ENCODE measurements at places on chromosomes 13 and 19.

GRCh38 chr19:5170329-5170745, 170.3 kb downstream of the PTPRS start:
- no peak for DNase-seq

DNA sequence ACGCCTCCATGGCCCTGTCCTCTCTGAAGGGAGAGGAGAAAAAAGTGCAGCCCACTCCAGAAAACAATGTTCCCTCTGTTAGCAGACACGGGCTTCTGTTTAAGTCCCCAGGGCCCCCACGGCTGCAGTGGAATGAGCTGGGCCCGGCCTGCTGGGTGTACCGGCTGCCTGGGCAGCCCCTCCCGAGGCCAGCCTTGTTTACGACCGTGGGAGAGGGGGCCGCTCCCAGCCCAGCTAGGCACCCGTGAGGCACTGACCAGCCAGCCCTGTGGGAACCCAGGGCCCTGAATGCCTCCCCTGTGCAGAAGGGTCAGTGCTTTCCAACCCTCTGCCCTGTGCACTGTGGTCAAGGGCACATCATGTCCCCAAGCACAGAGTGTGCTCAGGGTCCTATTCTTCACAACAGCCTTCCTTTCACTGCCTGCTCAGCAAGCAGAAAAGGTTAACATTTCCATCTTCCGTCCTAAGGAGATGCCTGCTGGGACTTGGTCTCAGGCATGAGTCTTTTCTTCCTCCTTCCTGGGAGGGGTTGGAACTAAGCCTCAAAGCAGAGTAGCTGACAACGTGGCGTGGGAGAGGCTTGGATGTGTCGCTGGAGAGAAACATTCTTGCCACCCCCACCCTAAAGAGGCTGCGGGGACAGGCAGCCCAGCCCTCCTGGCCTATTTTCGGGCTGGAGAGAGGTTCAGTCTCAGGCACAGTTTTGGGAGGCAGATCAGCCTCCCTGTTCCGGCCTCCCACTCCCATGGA, 90.1 kb downstream of the RGCC start:
- no peak for DNase-seq

DNA sequence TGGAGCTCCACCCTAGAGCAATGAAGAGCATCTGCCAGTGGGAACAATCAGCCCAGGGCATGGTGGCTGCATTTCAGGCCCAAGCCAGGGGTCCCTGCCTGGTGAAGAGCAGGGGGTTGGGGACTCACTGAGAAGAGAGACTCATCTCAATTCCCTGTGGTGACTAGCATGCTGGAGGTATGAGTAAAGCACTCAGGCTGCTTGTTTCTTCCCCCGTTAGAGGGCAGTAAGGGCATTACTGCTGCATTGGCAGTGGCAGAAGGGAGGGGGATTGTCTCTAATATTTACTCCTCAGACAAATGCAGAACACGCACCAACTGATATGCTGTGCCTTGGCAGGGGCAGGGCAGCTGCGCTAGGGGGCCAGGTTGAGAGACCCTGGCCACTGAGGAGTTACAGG, 329.1 kb downstream of the SLITRK5 start:
- no peak for DNase-seq

GRCh38 chr13:60689076-60689475, 292.1 kb downstream of the TDRD3 start:
- DNase-seq = no peak

DNA sequence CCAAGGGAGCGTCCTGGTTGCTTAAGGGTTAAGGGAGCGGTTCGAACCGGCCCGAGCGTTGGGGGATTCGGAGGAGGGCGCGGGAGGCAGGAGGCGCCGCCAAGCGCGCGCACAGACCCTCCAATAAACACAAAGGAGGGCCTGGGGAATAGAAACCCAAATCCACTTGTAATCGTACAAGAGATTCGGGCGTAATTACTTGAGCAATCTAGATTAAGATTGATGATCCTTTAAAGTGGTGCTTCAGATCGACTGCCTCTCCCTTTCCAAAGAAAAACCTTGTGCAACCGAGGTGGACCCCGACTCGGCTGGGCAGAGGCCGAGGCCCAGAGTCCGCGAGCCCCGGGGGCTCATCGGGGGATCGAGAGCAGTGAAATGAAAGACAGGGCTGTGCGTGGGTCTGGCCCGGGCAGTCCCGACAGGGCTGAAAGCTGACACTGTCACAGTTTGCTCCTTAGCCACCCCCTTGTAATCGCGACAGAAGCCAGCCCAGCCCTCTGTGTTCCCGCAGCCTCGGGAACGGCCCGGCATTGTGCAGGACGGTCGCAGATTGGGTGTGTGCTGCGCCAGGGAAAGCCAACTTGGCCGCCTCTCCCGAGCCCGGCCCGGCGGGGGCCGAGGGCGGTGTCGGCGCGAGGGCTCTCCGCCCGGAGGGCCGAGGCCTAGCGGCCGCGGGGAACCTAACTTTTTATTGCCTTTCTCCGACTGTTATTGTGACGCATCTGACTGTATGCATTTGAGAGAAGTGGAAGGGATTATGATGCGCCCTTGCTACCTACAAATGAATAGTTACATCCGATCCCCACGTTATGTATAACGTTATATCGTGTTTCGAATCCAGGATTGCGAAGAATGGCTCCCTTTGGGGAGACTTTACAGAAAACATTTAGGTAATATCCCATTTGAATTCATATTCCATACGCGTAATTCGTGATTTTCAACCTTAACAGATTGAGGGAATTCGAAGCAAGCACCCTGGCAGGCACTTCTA, 5.5 kb downstream of the MAB21L1 start:
- no peak for DNase-seq

GRCh38 chr13:101930331-101930730, 471.5 kb downstream of the FGF14 start:
- no peak for DNase-seq

DNA sequence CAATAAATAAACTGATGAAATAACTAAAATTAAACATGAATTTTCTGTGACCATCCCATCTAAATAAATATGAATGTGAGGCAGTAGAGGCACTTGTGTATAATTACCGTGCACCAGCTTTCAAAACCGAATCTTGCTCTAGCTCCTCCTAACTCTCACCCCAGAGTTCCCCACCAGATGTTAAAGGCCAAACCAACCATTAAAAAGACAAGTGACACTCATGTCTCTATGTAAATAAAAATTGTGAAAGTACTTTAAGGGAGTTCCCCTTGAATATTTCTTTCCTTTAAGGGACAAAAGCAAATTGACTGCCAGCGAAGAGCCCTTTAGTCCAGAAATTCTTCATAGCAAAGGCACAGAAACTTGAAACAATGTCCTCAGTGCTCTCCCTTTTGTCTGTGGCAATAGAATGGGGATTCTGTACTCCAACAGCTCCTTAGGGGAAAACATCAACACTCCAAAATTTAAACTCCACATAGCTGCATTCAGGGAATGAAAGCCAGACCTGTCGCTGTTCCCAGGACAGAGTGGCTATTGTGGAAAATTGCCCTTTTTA, 101.7 kb upstream of the SOX21 start:
- no peak for DNase-seq

GRCh38 chr19:37964109-37964508, 57.1 kb downstream of the SIPA1L3 start:
- DNase-seq = no peak

GRCh38 chr19:45271098-45271734, 20.1 kb downstream of the MARK4 start:
- DNase-seq = no peak

DNA sequence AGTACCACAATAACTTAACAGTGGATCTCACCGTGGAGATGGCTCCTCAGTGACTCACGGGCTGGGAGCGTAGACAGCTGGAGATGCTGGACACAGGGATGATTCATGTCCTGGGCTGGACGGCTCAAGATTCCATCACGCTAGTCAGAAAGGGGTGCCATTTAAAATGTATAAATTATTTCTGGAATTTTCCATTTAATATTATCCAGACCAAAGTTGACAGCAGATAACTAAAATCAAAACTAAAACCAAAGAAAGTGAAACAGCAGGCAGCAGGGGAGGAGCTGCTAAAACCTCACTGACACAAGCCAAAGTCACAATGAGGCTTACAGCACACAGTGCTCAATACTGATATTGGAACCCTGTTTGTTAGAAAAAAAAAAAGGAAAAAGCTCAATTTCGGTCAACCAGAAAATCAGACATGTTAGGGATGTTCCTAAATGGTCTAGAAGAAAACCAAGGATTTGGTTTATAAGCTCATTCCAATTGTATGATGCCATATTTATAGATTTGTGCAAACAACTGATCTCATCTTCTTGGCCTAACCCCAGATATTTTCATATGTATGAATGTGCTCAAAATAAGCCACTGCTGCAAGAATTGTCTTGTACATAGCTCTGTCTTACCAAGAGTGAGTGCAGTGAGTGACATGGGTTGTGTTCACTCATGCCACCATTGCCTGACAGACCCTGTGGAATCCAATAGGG, 111.8 kb downstream of the SACS start:
- no peak for DNase-seq

GRCh38 chr13:74629985-74630384, 495.8 kb upstream of the KLF12 start:
- DNase-seq = no peak

- no peak for DNase-seq
Observed at GRCh38 chr13:36115306-36115705, 15.9 kb downstream of the DCLK1 start.

DNA sequence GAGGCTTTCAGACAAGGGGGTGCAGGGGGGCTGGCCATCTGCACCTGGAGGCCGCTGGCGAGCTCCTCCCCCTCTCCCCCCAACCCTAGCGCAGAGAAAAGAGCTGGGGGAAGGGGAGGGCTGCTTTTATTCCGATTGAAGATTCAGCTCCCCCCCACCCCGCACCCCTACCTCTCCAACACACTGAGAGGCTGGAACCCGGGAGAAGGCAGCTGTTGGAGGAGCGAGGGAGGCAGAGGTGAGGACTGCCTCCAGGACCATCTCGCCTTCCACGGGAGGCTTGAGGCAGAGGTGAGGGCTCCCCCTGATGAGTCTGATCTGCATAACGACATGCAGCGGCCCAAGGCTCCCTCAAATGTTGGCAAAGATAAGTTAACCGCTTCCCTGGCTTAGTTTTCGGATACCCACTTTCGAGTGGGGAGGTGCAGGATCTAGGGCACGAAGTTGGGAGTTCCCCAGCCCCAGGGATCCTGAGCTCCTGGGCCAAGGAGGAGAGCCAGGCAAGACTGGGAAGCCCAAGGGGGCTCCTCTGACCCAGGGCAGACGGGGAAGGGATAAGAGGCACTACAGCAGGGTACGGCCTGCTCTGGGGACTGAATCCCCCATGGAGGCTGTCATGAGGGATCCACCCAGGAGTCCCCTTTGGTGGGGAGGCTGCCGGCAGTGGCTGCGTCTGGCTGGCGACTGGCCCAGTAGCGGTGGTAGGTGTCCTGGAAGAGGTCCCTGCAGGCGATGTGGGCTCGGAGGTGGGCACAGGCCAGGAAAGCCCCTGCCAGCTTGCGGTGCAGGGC, 1.2 kb upstream of the NUMBL start:
- DNase-seq = no peak

Data from vagina (tissue), 2 donors.